ENCODE measurements at places on chromosomes 3 and 15.
A peak's percentile ranks its signal among the peaks of the same experiment; 100 is the strongest.

DNA sequence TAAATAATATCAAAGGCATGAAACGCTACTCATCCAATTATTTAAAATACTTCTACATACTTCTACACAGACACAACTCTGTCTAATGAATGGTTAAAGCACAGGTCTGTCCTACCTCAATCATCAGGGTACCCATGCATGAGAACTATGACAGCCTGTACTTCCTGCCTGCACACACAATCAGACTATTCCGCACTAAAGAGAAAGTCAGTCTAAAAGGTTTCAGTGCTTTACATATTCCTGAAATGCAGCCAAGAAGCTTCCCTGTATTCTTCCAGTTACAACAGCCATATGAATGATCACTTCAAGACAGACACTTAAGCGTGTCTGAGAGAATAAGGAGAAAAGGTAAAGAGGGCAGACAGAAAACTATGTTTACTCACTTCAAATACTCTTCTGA lies 58.8 kb downstream of the TUBGCP4 start:
- no peak for DNase-seq

DNA sequence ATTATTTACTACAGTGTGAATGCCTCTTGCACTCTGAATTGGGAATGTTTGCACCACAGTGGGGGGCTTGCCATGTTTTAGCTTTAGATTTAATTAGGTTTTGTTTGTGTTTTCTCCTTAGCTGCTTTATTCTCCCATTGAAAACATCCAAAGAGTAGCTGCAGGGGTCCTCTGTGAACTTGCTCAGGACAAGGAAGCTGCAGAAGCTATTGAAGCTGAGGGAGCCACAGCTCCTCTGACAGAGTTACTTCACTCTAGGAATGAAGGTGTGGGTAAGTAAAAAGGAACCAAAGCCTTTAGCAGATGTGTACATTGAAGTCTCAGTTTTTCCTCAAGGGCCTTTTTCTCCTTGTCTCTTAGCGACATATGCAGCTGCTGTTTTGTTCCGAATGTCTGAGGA lies 36.9 kb downstream of the CTNNB1 start:
- no peak for DNase-seq

DNA sequence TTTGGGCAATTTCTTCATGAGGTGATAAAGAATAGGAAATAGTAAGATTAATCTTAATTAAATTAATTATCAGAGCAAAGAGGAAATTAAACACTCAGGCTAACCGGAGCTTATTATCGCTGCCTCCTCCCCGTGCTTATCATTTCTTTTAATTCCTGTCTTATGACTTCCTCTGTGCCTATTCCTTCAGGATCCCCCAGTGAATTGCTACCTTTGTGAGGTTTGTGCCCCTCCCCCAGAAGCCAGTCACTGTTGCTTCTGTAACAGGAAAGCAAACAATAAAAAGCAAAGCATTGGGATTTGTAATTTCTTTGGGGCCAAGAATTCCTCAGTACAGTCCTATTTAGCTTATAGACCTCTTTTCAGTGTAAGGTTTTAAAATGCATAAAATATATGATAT lies 164.5 kb downstream of the CADPS start:
- DNase-seq: no peak

DNA sequence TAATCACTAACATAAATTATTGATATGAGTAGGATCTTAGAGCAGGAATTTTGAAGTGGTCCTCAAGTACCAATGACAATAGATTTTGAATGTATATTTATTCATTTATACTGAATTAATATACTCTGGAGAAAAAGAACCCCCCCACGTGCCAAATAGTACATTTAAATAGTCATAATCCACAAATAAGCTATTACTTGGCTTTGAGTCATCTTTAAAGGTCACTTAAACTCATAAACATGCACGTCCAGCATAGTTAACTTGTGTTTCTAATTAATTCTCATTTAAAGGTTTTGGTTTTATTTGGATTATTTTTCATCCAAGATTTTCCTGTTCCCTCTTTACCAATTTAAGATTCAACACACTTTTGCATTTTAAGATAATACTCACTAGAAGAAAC lies 35.1 kb downstream of the FGF7 start:
- DNase-seq: peak; percentile 74

- no peak for DNase-seq
These were observed 110.1 kb downstream of the POLR2M start for GRCh38 chr15:57816599-57816998.

- DNase-seq: no peak
These were observed 8.5 kb downstream of the TP53BP1 start for GRCh38 chr15:43484455-43484854.

- DNase-seq: no peak
These were observed 112.2 kb upstream of the ETV5 start for GRCh38 chr3:186220911-186221645.

GRCh38 chr15:42150219-42150970 lies 6.0 kb downstream of the PLA2G4F start:
- DNase-seq: no peak

- DNase-seq: no peak
These were observed 153.9 kb upstream of the ARL6 start for GRCh38 chr3:97610626-97611025.

DNA sequence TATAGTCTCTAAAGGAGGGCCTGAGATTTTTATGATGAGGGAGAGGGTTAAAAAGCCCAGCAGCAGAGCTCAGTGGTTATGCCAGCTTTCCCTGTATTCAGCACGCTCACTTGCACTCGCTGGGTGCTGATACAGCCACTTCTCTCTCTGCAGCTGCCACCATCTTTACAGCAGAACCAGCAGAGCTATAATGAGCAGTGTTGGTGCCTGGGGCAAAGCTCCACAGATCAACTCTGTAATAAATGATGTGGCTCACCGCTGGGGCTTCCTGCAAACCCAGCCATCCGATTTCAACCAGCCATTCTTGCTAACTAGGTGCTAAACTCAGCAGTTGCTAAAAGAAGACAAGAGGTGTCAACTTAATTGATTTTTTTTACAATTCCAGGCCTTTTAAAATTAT lies 48.0 kb downstream of the ARNT2 start:
- no peak for DNase-seq

DNA sequence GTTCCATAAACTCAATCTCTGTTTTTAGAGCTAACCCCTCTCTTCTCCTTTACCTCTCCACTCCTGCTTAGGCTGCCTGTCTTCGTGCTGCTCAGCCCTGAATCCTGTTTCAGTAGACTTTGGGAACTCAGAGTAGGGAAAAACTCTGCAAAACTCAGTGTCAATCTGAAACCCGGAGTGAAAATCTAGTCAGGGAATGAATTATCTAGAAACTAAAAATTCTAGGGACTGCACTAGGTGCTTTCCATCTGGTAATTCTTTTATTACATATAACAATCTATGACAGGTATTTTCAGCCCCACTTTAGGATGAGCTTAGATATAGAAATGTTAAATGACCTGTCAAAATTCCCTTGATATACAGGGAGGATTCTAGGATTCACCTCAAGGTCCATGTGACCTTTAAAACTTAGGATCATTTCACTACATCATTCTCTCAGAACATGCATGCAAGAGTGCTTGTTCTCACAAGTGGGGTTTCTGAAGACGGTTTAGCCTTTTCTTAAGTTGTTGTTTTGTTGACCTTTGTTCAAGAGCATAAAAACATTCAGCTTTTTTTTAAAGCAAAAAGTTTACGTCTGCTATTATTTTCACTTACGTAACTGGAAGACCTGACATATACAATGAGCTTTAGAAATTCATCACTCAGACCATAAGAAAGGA lies 108.2 kb upstream of the MBNL1 start:
- no peak for DNase-seq

DNA sequence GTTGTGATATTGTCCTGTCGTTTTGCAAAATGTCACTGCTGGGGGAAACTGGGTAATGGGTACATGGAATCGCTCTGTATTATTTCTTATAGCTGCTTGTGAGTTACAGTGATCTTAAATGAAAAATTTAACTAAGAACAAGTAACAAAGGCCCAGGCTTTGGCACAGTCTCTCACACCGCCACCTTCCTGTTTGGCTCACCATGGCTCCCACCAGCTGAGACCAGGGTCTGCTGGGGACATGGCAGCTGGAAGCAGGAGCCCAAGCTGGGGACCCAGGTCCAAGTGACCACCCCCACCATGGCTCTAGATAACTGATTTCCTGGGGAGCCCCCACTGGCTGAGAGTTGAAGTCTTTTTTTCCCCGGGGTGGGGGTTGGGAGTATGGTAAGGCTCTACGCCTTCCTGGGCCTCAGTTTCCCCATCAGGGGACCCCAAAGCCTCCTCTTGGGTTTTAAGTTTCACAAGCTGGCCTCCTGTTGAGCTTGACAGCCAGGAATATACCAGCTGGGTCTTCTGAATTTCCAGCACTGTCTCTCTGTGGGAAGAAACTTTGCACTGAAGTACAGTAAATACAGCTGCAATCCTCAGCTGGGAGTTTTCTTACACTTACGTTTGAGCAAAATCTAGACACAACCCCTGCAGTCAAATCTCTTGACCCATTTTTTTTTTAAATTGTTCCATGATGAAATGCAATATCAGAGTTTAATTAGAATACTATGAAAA lies 26.1 kb downstream of the ABTB1 start:
- DNase-seq: no peak
